ENCODE measurements at places on chromosomes 7 and 10.

DNA sequence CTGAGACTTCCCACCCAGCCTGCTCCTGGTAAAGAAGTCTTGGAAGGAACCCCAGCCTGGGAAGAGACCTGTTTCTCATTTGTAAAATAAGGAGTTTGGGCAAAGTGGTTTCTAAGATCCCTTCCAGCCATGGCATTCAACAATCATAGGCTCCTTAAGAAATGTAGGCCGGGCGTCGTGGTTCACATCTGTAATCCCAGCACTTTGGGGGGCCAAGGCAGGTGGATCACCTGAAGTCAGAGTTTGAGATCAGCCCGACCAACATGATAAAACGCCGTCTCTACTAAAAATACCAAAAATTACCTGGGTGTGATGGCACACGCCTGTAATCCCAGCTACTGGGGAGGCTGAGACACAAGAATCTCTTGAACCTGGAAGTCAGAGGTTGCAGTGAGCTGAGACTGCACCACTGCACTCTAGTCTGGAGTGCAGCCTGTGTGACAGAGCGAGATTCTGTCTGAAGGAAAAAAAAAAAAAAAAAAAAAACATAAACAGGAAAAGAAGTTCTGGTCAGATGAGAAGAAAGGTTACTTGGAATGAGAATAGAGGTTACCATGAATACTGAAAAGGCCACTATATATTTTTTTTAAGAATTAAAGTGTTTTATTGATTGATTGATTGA, 15.9 kb downstream of the DLG5 start:
- no peak for DNase-seq

GRCh38 chr7:131157530-131158243, 170.0 kb upstream of the MKLN1 start:
- DNase-seq: no peak

- no peak for DNase-seq
These were observed 703.5 kb downstream of the GATA3 start for GRCh38 chr10:8758029-8758428.

- peak; percentile 91 for DNase-seq
These were observed at the start of gene TMUB1 for GRCh38 chr7:151083071-151083823. TSS of gene TMUB1 (minus strand) at chr7:151083493. CDS start at chr7:151082563, 930 bp downstream.

- no peak for DNase-seq
These were observed 94.7 kb downstream of the ARHGAP22 start for GRCh38 chr10:48509974-48510692.

DNA sequence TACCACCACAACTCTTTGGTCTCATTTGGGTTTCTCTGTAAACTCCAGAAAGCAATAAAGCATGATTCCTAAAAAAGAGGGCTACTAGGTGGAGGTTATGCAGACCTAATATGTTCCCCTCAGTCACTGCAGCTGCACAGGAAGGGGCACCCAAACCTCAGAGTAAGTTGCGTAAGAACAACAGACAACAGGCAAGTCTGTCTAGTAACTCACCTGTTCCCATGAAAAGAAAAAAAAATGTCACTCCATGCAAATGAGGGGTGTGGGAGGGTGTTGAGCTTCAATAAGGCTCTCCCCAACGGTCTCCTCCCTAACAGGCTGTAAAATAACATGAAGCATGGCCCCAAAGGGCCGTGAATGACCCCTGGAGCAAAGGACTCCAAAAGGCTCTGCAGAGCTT, 461.4 kb downstream of the KCNMA1 start:
- no peak for DNase-seq

DNA sequence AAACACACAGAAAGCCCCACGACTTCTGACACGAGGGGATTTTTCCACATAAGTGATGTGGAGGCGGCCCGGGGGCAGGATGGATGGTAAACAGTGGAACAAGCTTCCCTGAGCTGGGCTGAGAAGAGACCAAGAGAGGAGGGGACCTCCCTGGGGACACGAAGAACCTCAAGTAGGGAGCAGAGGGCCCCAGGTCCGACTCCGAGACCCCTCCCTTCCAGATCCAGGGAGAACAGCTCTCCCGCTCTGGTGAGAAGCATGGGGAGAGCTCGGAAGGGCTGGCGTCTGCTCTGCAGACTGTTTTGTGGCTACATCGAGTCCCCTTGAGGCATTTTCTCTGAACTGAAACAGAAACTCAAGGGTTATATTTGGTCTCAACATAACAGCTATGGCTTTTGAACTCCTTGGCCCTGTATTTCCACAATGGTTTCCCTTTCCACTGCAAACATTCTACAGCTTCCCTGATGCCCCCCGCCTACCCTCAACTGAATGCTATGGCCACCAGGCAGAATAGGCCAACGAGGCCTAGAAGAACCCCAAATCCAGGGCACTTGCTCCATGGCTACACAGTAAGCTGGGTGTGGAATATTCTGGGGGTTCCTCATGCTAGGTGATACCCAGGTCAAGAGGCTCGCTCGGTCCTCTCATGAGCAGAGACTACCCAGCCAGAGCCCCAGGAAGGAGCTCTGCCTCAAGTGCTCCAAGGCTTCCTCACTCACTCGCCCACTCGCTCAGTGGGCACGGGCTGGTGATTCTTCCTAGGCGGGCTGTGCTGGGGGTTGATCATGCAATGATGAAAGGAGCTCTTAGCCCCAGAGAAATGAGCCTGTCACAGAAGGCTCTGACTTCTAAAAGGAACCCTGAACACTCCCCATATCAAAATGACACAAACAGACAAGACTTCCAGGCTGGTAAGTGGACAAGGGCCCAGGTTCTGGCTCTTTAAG, 47.5 kb downstream of the FAM53B start:
- DNase-seq: peak; percentile 41

DNA sequence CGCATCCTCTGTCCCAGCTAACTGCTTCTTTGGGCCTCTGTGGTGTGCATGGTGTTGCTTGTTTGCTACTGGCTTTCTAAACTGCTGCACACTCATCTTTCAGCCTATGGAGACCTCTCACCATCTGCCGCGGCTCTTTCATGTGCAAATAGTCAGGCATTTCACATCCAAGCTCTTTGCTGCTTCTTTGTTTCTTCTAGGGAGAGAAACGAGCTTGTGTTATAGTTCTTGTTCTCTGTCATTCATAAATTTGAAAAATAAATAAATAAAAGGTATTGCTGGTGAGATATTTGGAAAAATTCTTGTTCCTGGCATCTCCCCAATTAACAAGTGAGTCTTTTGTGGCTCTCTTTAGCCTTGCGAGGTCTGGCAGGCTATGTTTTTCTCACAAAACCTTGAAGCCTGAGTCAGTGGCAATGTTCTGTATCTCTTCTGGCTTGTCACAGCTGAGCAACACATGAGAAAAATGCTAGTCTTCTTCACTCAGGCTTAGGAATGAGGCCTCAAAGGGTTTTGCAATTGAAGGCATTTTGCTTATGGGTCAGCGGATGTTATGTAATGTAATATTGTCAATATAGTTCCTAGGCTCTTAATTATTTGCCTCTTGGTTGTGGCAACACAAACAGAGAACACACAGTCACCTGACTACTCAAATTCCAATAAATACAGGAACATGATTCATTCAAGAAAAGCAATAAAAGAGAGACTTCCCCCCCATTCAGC, 274.0 kb downstream of the FRMD4A start:
- no peak for DNase-seq

- no peak for DNase-seq
These were observed at the start of gene AFAP1L2 for GRCh38 chr10:114404171-114405010. TSS of gene AFAP1L2 (minus strand) at chr10:114404502. CDS start at chr10:114404455, 47 bp downstream.

GRCh38 chr10:114151486-114151885, 22.5 kb downstream of the CCDC186 start:
- no peak for DNase-seq

GRCh38 chr7:103640031-103640779, 194.2 kb upstream of the SLC26A5 start:
- no peak for DNase-seq

DNA sequence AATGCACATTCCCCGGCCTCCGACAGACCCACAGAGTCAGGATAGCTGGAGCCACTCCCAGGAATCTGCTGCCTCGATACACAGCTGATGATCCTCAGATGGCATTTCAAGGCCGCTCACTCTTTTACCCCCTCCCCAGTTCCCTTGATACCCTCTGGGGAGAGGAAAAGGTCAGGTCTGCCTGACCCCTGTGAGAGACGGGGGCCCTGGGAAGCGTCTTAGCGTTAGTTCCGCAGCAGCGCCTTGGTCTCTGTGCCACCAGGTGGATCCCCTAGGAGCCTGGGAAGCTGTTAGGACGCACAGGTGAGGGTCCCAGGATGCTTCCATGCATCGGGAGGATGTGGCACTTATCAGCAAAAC, 420.5 kb upstream of the FOXK1 start:
- DNase-seq: no peak

DNA sequence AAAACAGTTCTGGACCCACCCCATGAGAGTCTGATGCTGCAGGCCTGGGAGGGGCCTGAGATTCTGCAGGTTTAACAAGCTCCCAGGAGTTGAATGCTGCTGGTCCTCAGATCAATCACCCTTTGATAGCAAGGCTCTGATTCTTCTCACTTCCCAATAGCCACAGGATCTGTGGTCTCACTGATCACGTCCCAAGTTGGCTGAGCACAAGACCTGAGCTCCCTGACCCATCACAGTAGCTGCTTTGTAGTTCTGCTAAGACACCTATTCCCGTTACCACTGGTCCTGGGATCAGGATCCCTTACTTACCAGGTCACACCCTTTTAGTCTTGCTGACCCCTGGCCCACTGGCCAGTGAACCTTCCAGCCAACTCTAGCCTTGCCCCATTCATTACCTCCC, 372.8 kb downstream of the PHTF2 start:
- no peak for DNase-seq

Measured in CD4-positive, alpha-beta T cell treated with Interleukin-17A for 4 hours (primary cell).